ENCODE measurements at places on chromosomes 4 and X. TPM values are rescaled to one million over a fixed set of nuclear protein-coding genes. Genes with fewer than 3 reads are reported as not detected.

- DNase-seq = no peak
These were observed 87.3 kb downstream of the SCD5 start for GRCh38 chr4:82711158-82711785.

GRCh38 chr4:7717161-7717560 is 222.5 kb downstream of the AFAP1 start:
- DNase-seq = no peak

DNA sequence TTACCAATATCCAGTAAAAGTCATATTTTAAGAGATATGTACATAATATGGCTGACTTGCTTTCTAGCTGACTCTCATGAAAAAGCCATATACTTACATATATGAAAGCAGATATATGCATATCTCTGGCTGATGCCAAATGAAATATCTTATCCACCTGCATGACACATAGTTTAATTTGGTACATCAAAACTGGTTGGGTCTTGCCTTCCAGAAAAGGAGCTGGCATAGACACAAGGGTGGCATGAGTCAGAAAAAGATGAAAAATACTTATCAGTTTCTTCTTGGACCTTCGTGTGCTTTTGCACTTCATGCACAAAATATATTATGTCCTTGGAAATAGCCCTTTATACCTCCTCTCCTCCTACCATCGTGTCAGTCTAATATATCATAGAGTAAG is 32.1 kb downstream of the TIGD4 start:
- DNase-seq = no peak

DNA sequence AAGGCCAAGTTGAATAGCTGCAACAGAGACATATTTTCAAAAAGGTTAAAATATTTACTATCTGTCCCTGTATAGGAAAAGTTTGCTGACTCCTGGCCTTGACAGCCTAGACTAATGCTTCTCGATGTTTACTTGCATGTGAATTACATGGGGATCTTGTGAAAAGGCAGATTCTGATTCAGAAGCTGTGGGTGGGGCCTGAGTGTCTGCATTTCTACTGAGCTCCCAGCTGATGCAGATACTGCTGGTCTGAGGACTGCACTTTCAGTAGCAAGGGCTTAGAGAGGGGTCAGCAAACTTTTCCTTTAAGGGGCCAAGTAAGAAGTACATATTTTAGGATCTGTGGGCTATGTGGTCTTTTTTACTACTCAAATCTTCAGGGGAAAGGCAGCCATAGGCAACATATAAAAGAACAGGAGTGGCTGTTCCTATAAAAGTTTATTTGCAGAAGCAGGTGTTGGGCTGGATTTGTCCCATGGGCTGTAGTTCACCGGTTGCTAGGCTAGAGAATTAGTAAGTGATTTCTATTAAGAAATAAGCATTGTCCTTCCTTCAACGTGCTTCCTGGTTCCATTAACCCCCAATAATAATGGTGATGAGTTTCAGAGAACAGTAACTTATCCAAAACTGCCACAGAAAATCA is 97.2 kb upstream of the PDE5A start:
- no peak for DNase-seq

The NAP1L2 gene
- total RNA-seq = 2.6 TPM

The KIT gene
- not detected for total RNA-seq

The LDB2 gene
- total RNA-seq = not detected
